Activated CD4-positive, alpha-beta T cell treated with anti-CD3 and anti-CD28 coated beads, Interleukin-2, amount 10 ng/mL, durations not matched to agents 7 days and 5 days (primary cell): ENCODE measurements at places on chromosomes 5 and 9. TPM values are rescaled to one million over a fixed set of nuclear protein-coding genes. Genes with fewer than 3 reads are reported as not detected.

The SEMA5A gene
- total RNA-seq, result 0.12 TPM

GRCh38 chr9:109245310-109245897, 75.5 kb downstream of the EPB41L4B start:
- peaks cover 25% of the 10 kb centered on the region for H3K27me3 ChIP-seq
- DNase-seq, result no peak
- no peak overlapping the region for H3K27ac ChIP-seq

The BARHL1 gene
- not detected for total RNA-seq

The JMY gene
- 4.8 TPM for total RNA-seq

- no peak for DNase-seq
- no peaks in the 10 kb centered on the region for H3K27me3 ChIP-seq
- no peaks in the 10 kb centered on the region for H3K36me3 ChIP-seq
- H3K27ac ChIP-seq, result no peak overlapping the region
- H3K4me1 ChIP-seq, result peaks cover 5% of the 10 kb centered on the region
- H3K4me3 ChIP-seq, result no peak overlapping the region
Measured at GRCh38 chr5:61290791-61291210, 41.3 kb upstream of the ZSWIM6 start.

The PRXL2C gene
- total RNA-seq, result 5.0 TPM

The SMIM33 gene
- total RNA-seq, result 1.1 TPM

GRCh38 chr5:1833264-1834021, 32.2 kb downstream of the NDUFS6 start:
- no peaks in the 10 kb centered on the region for H3K36me3 ChIP-seq
- H3K27ac ChIP-seq, result no peak overlapping the region
- H3K4me3 ChIP-seq, result no peak overlapping the region
- H3K4me1 ChIP-seq, result no peaks in the 10 kb centered on the region
- DNase-seq, result no peak

The SPATA31A3 gene
- not detected for total RNA-seq

The EIF4EBP3 gene
- total RNA-seq, result 9.5 TPM

GRCh38 chr5:87777877-87778276, 365.1 kb upstream of the CCNH start:
- no peak overlapping the region for H3K27ac ChIP-seq
- DNase-seq, result no peak
- H3K4me1 ChIP-seq, result no peaks in the 10 kb centered on the region
- H3K4me3 ChIP-seq, result no peak overlapping the region
- H3K36me3 ChIP-seq, result no peaks in the 10 kb centered on the region
- H3K27me3 ChIP-seq, result peaks cover 20% of the 10 kb centered on the region

GRCh38 chr5:79806741-79807140, 117.1 kb downstream of the CMYA5 start:
- peaks cover 14% of the 10 kb centered on the region for H3K4me1 ChIP-seq
- no peaks in the 10 kb centered on the region for H3K27me3 ChIP-seq
- no peak overlapping the region for H3K27ac ChIP-seq
- DNase-seq, result no peak
- H3K36me3 ChIP-seq, result no peaks in the 10 kb centered on the region
- H3K4me3 ChIP-seq, result no peak overlapping the region

The ARHGEF39 gene
- 13.5 TPM for total RNA-seq

DNA sequence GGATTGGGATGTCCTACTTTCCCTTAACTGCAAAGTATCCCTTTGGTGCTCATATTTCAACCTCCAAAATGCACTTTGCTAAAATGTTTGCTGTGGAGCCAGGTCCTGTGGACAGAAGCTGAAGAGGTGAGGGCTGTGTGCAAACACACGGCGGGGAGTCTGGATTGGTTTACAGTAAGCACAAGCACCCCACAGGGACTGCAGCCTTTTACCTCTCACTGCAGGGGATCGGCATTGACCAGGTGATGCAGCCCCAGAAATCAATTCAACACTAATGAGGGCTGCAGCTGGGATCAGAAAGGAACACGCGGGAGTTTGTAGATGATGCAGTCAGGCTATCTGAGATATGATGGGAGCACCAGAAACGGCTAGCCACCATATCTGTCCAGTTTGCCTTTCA, 450.9 kb downstream of the CCDC171 start:
- H3K27ac ChIP-seq, result no peak overlapping the region
- no peaks in the 10 kb centered on the region for H3K27me3 ChIP-seq

- no peak overlapping the region for H3K4me3 ChIP-seq
- DNase-seq, result no peak
- H3K36me3 ChIP-seq, result peaks cover 9% of the 10 kb centered on the region
- H3K4me1 ChIP-seq, result no peaks in the 10 kb centered on the region
- H3K27me3 ChIP-seq, result no peaks in the 10 kb centered on the region
Measured at GRCh38 chr9:111566234-111566633, 33.2 kb downstream of the PTGR1 start.

DNA sequence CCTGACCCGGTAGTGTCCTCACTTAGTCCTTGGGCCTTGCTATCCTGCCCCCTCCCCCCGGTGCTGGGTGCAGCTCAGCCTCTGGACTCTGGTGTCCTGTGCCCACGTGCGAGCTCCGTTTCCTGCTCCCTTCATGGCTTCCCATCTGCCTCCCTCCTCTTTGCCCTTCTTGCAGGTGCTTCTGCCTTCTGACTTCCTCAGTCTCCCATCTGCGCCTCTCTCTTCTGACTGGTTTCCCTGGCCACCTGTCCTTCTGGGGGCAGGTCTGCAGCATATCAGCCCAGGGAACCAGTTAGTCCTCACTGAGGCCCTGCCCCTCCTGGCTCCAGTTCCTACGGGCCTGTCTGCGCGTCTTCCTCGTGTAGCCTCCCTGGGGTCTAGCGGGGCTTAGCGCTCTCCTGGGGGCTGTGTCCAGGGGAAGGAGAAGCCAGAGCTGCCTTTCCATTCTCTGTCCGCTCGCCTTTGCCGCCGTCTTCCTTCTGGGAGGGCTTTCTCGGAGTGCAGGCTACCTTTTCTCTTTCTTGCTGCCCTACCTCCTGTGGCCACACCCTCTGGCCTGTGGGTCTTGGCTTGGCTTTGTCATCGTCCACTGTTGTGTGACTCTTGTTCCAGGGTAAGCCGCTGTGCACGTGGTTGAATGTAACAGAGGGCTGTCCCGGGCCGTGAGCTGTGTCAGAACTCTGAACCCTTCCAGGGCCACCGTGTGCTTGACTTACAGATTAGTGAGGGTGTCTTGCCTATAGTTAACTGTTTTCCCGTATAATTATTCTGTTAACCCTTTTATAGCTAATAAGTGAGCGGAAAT, 51.8 kb downstream of the EHMT1 start:
- peaks cover 37% of the 10 kb centered on the region for H3K4me1 ChIP-seq
- H3K4me3 ChIP-seq, result no peak overlapping the region
- H3K36me3 ChIP-seq, result peaks cover 15% of the 10 kb centered on the region
- no peak for DNase-seq

The FBP2 gene
- not detected for total RNA-seq

The FBXO10 gene
- 2.6 TPM for total RNA-seq

DNA sequence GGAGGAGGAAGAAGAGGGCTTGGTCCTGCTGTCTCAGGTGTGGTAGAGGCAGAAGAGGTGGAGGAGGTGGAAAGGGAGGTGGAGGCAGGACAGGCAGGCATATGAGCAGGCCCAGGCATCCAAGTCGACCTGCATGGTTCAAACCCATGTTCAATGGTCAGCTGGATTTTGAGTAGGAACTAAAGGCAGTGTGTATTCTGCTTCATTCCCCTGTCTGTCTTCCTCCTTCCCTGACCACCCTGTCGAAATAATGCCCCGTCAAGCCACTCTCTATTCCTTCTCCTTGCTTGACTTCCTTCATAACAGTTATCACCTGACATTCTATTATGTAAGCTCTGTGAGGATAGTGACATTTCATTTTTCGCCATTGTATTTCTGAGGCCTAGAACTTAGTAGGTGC, 34.8 kb downstream of the ATP6V0E1 start:
- H3K27me3 ChIP-seq, result no peaks in the 10 kb centered on the region
- no peak overlapping the region for H3K27ac ChIP-seq
- H3K4me3 ChIP-seq, result no peak overlapping the region
- peaks cover 23% of the 10 kb centered on the region for H3K4me1 ChIP-seq

The GDA gene
- not detected for total RNA-seq

DNA sequence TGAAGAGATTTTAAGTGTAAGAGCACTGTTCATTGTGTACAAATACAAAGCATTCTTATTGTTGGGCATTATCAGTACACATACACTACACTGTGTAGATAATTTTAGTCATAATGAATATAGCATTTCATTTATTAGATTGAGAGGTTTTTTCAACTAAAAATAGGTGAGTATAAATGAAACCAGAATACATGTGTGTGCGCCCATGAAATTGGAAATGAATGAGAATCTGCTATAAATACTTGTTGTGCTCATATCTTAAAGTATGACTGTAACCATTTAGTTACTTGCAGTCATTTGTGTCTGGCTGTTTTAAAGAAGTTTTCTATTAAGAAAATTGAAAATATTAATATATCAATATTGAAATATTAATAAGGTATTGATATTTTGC, 189.0 kb upstream of the MEF2C start:
- no peak overlapping the region for H3K27ac ChIP-seq
- H3K4me3 ChIP-seq, result no peak overlapping the region
- no peaks in the 10 kb centered on the region for H3K36me3 ChIP-seq
- no peak for DNase-seq
- H3K4me1 ChIP-seq, result no peaks in the 10 kb centered on the region

The ANKRD31 gene
- total RNA-seq, result 0.17 TPM
